ENCODE measurements at places on chromosomes 1 and 21.

DNA sequence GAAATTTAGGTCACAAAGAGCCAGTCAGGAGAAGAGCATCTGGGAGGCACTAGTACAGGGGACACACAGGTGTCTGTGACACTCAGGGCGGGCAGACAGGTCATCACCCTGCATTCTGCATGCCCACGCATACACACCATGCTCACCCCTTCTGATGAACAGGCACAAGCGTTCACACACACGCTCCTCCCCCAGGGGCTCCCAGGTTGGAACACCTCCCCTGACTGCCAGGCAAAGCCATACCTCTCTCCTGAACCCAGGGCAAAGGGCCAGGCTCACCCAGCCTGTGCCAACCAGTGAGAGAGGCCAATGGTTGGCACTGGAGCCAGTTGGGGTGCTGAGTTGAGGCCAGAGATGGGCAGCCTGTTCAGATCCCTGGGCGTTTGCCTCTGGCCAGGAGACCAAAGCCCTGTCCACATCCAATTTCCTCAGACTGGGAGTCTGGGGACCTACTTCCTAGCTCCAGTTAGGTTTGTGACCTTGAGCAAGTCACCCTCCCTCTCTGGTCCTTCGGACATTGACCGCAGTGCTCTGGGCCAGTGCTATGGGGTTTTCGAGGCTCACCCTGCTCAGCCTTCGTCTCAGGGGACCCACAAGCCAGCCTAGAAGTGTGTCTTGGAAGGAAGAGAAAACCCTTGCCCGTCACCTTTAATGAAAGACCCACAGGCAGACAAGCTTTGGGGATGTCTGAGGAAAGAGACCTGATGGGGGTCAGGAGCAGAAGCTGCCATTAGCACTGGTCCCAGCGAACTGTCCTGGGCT is 5.8 kb upstream of the LAD1 start:
- DNase-seq: no peak

GRCh38 chr21:42216726-42217572 is 2.0 kb upstream of the ABCG1 start:
- no peak for DNase-seq

DNA sequence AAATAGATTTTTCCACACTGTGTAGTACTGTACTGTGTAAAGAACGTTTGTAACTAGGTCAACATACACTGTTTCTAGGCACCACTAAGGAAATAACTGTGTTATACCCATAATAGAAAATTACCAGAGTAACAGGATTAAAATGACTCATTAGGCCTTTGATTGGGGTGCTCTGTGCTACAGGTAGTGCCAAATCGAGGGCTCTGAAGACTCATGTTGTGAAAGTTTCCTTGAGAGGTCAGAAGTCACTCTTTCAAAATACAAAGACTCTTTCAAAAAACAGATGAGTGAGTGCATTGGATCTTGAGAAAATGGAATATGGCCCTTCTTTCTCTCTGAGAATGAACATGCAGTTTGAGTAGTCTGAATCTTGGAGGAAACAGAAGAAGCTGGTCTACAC is 143.0 kb downstream of the MRPL39 start:
- no peak for DNase-seq

GRCh38 chr1:21174654-21175323 is 1.9 kb downstream of the EIF4G3 start:
- no peak for DNase-seq

DNA sequence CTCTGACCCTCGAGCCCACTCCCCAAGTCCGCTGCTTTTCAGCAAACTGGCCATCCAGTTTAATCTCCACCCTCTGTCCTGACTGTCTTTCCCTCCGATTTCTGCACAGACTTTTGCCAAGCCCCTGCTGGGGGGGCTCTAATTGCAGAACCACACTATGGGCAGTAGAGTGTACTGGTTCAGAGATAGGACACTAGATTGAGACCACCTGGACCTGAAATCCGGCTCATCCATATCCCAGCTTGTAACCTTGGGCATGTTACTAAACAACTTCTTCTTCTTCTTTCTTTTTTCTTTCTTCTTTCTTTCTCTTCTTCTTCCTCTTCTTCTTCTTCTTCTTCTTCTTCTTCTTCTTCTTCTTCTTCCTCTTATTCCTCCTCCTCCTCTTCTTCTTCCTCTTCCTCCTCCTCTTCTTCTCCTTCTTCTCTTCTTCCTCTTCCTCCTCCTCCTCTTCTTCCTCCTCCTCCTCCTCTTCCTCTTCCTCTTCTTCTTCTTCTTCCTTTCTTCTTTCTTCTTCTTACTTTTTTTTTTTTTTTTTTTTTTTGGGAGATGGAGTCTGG is 7.7 kb downstream of the LRRC71 start:
- no peak for DNase-seq

GRCh38 chr21:42518215-42518614 is 4.6 kb downstream of the SLC37A1 start:
- DNase-seq: no peak

DNA sequence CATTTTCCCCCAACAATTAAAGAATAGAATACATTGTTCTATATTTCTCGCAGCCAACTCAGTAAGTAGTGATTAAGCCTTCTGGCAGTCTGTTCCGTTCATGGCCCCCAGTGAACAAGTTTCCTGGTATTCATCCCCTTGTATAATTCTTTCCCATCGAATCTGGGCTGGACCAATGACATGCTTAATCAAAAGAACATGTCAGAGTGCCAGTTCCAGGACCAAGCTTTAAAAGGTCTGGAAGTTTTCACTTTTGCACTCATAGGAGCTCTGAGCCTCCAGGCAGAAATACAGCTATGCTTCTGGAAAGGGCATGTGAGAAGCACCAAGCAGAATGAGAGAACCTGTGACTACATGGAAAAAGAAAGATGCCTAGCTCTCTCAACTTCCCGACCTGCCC is 22.5 kb upstream of the DPYD start:
- DNase-seq: no peak

- no peak for DNase-seq
Measured at GRCh38 chr1:12275370-12275769, 45.5 kb downstream of the VPS13D start.

GRCh38 chr1:71473331-71473730 is 392.5 kb upstream of the ZRANB2 start:
- DNase-seq: no peak

DNA sequence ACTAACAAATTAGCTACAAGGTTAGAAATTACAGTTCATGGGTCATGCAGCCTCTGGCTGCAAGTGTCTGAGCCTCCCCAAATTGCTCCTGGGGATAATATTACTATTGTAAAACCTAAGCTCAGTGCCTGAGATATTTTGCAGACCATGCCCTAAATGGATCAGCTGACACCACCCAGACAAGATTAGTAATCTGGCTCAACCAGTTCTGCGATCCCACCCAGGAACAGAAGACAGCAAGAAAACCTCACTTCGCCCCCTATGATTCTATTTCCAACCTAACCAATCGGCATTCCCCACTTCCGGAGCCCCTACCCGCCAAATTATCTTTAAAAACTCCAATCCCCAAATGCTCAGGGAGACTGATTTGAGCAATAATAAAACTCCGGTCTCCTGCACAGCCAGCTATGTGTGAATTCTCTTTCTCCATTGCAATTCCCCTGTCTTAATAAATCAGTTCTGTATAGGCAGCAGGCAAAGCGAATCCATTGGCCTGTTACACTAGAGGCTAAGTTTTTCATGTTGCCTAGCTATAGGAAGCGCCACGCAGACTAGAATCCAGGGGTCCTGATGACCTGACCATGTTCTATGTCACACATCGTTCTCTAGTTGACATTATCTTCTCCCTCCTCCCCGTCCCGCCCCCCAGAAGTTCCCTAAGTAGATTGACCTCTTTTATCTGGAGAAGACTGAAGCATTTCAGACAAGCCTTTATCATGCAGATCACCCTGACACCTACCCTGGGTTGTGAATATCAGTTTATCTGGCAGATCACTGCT is 22.4 kb upstream of the ZFYVE9 start:
- no peak for DNase-seq

DNA sequence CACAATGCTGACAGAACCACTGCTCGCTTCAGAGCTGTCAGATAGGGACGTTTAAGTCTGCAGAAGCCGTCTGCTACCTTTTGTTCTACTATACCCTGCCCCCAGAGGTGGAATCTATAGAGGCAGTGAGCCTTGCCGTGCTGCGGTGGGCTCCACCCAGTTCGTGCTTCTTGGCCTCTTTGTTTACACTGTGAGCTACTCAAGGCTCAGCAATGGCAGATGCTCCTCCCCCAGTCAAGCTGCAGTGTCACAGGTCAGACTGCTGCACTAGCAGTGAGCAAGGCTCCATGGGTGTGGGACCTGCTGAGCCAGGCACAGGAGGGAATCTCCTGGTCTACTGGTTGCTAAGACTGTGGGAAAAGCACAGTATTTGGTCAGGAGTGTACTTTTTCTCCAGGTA is 47.1 kb downstream of the LEPR start:
- no peak for DNase-seq

GRCh38 chr1:19974822-19975416 is 4.5 kb downstream of the PLA2G2A start:
- no peak for DNase-seq

DNA sequence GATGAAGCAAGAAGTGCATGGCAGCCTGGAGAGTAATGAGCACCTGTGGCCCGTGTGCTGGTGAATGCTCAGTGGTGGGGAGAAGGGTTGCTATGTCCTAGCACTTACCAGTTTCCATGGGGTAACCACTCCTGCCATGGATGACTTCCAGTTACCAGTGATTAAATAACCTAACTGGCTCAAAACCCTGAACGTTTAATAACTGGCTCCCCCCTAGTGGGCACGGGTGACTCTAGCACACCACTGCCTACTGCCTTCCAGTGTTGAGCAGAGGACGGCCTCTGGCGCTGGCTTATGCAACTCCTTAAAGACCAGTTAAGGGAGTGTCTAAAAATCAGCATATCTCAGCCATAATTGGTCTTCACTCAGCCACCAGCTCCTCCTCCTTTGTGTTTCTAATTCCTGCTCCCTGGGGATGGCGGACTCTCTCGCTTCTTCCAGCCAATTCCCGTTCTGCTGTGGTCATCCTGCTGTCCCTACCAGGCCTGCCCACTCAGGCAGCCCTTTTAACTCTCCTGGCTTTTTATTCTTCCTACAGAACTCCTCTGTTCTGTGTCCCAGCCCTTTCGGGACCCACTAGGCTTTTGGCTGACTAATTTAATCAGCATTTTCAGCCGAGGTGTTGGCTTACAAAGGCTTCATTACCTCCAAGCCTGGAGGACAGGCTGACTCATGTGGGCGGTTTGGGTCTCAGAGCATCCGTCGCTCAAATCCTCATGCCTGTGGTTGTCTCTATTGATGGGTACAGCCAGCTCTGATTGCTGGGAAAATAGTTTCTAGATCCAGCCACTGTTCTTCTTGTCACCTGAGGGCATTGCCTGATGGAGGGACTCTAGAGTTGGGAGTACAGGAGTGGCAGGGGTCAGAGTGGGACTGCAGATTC is 332.4 kb downstream of the CAMTA1 start:
- DNase-seq: no peak

DNA sequence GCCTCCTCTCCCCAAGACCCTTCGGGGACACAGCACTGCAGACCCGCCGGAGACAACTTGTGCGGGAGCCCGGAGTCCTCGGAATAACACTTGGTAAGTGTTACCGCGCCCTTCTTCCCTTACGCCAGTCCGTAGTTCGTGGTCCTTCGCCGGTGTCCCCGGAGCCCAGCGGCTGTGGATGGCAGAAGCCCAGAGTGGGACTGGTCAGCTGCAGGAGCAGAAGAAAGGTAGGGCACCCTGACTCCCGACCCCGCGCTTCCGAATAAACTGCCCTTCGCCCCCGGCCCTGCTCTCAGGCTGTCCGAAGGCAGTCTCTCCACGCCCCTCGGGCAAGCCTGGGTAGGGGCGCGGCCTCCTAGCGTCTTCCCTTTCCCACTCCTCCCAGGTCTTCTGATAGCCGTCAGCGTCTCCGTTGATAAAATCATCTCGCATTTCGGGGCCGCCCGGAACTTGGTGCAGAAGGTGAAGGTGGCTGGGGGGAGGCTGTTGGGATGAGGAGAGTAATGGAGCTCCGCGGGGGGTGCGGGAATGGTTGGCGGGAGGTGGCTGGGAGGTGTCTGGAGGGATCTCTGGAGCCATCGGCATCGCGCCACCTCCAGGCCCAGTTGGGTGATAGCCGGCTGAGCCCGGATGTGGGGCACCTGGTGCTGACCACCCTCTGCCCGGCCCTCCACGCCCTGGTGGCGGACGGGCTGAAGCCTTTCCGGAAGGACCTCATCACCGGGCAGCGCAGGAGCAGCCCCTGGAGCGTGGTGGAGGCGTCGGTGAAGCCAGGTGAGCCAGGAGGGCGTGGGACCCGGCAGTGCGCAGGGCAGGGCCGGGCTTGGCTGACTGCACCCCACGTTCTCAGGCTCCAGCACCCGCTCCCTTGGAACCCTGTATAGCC is 4.3 kb downstream of the RUSC1 start:
- no peak for DNase-seq

- peak; percentile 60 for DNase-seq
Measured at GRCh38 chr1:24964811-24965570, 34.9 kb upstream of the RUNX3 start.

DNA sequence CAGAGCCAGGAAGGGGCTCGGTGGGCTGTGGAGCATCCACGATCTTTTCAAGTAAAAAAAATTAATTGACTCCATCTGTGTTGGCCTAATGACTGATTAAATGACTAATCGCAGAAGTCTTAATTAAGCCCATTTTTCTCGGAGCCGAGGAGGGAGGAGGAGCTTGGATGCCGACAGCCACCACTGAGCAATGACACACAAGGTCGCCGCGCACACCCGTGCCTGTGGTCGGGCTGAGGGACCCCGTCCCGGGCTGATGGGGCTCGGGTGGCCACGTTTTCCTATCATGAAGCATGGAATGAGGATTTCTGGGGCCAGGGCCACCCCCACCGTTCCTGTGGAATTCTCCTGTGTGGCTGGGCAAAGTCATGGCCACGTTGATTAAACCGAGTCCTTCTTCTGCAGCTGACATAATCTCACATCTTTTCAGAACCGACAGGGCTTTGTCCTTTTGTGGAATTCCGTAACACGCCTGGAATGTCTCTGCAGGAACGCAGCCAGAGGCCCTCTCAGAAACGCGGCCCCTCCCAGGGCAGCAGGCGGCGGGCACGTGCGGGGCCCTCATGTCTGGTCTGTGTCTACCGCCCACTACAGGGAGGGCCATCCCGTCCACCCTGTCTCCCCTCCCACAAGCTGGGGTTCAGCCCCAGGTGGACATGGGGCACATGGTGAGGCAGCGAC is 60.7 kb downstream of the MORN1 start:
- no peak for DNase-seq

DNA sequence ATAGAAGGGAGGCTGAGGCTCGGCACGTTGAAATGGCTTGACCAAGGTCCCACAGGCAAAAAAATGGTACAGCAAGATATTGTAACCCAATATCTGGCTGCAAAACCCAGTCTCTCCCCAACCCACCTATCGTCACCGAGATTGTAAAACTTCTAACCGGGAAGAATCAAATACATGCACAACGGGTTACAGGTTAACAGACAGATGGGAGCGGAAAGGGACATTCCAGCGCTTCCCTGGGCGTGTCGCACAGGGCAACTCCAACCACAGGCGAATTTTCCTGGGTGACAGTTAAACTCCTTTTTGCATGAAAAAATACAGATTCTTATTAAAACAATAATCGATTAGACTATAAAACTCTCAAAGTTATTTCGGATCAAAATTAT is 31.8 kb upstream of the JUN start:
- no peak for DNase-seq

DNA sequence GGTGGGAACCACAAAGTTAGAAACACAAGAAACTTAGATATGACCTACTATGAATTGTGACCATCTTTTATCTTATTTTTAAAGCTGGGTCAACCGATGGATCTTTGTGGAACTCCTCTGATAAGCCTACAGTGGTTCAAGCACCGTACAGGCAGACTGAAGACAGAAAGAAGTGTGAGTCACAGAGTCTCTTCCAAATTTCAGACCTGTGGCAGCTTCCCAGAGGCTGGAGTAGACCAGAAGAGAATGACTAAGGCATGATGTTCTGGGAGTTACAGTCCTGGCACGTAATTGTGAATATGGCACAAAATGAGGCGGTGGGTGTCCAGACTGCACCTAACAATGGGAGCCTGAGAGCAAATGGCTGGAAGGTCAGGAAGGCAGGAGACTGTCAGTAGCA is 70.0 kb downstream of the LMO4 start:
- no peak for DNase-seq
